Astrocyte (in vitro differentiated cells and primary cell): ENCODE measurements at places on chromosomes 7 and 10. TPM values are rescaled to one million over a fixed set of nuclear protein-coding genes. Genes with fewer than 3 reads are reported as not detected.

DNA sequence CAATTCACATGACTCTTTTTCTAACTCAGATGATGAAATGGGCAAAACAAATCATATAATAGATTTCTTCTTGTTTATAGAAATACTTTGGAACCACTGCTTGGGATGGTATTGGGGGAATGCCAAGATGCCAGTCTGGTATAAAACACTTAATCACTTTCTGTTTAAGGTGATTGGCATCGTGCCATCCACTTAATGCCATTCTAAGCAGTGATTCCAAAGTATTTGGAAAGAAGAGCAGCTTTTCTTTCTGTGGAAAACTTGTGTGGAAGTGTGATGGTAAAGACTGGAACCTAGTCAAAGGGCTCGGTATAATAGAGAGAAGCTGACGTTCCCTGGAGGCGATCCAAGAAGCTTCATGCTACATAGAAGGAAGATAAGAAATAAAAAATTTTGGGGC is 120.6 kb downstream of the TMEM26 start:
- DNase-seq, result no peak
- no peaks in the 10 kb centered on the region for H3K36me3 ChIP-seq
- no peak overlapping the region for H3K4me3 ChIP-seq
- no peaks in the 10 kb centered on the region for H3K27me3 ChIP-seq
- H3K4me1 ChIP-seq, result no peaks in the 10 kb centered on the region
- no peak overlapping the region for H3K27ac ChIP-seq

Gene CFAP69
- total RNA-seq, result 1.1 and 2.0 TPM in 2 replicates

GRCh38 chr7:55556031-55556430 is 16.3 kb downstream of the VOPP1 start:
- H3K27ac ChIP-seq, result no peak overlapping the region
- H3K36me3 ChIP-seq, result no peaks in the 10 kb centered on the region
- H3K27me3 ChIP-seq, result no peaks in the 10 kb centered on the region
- no peak overlapping the region for H3K4me3 ChIP-seq

Gene SERPINE1
- total RNA-seq, result 1,303 and 1,496 TPM in 2 replicates
